ENCODE measurements at places on chromosomes 11 and 22. TPM values are rescaled to one million over a fixed set of nuclear protein-coding genes. Genes with fewer than 3 reads are reported as not detected.

GRCh38 chr11:3139086-3139440, 26.0 kb downstream of the OSBPL5 start:
- peak; percentile 71 for DNase-seq

DNA sequence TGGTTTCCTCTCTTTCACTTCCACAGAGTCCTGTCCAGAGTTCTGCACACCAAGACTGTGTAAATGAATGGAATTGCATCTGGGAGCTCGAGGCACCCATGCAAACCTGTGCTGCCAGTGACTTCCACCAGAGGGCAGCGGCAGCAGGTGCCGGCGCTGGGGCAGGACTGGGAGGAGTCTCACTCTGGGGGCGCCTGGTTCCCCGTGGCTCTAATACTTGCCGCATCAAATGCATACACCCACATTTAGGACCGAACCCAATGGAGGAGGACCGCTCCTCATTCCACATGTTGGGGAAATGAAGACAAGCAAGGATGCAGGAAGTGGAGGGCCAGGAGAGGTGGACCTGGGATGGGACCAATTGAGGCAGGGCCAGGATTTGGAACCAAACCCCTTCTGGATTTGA, 1.1 kb upstream of the CD6 start:
- DNase-seq: peak; percentile 69

GRCh38 chr11:125300791-125301218, 136.3 kb downstream of the PKNOX2 start:
- no peak for DNase-seq

GRCh38 chr11:11476499-11476898, 123.4 kb upstream of the CSNK2A3 start:
- DNase-seq: no peak

GRCh38 chr11:124190298-124191139, 7.4 kb downstream of the OR10D3 start:
- no peak for DNase-seq

DNA sequence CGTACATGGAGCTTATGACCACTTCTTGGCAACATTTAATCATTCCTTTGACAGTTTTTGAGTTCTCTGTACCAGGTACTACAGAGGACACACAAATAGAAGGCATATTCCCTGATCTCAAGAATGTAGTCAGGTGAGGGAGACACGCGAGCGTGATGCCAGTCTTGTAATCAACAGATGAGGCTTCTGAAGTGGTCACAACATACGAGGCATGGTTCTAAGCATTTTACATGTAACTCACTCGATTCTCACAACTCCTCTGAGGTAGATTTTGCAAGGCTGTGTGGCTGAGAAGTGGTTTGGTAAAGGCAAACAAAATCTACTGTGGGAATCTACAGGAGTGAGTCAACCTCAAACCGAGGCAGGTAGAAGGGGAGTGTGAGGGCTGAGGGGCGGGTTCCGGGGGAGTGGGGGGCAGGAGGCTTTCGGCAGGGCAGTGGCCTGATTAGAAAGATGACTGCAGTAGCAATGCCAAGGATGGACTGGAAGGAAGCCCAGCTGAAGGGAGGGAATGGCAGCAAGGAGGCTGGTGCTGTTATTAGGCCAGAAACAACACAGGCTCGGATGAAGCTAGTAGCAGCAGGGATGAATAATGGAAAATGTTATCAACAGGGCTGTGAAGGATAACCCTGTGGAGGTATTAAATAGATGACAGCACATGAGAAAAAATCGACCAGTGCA, 63.8 kb downstream of the ST14 start:
- DNase-seq: no peak

DNA sequence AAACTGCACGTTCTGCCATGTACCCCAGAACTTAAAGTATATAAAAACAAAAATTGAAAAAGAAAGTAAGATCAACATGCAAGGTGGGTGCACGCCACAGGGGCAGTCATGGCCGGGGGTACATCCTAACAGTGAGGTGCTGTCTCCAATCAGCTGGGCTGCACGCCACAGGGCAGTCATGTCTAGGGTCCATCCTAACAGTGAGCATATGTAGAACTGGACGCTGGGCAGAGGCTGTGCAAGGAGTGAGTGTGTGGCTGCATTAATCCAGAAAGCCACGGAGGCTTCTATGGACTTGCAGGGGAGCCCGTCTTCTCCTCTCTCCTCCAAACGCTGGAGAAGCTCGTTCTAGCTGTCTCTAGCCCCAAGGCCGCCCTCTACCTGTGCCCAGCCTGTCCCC, 1105.0 kb downstream of the BRD1 start:
- DNase-seq: no peak

DNA sequence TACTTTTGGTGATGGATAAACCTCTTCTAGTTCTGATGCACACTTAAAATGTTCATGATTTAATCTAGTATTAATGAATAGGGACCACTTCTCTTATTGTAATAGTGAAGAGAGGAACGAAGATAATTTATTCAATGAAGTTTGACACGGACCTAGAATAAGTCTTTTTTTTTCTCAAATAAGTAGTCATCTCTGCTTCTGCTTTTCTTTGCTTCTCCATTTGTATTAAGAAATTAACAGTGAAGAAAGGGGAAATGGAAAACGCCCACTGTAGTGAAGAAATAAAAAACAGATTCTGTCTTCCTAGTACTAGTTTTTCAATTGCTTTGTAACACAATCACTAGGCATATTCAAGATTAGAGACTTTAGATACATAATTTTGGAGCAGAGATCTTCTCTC, 73.0 kb downstream of the CD44 start:
- no peak for DNase-seq

DNA sequence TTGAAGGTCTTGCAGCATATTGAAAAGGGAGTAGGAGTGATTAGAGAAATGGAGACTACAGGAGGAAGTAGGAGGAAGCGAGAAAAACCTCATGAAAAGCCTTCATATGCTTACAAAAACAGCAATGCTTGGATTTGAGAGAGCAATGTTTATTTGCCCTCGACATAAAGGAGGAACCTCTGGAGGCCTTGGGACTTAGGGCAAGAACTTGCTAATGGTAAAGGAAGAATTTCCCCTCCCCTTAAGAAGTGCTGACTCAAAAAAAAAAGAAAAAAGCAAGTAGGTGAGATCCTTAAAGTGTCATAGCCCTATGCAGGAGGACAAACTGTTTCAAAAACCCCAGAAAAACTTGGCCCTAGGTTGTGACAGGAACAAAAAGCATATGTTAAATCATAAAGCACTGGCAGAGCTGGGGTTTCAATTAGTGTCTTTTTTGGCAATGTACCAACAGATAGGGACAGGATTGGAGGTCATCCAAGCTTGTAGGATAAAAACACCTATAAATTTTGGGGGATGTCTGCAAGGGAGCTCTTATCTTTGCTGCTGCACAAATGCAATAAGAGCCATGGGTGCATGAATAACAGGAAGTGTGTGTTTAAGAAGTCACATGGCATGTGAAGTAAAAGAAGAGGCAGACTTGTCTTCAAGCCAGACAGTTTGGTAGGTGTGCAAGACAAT, 4.9 kb downstream of the GLYAT start:
- no peak for DNase-seq

- DNase-seq: no peak
Measured at GRCh38 chr11:7591987-7592386, 78.2 kb downstream of the PPFIBP2 start.

- no peak for DNase-seq
Measured at GRCh38 chr11:70323806-70324205, 53.3 kb downstream of the PPFIA1 start.

DNA sequence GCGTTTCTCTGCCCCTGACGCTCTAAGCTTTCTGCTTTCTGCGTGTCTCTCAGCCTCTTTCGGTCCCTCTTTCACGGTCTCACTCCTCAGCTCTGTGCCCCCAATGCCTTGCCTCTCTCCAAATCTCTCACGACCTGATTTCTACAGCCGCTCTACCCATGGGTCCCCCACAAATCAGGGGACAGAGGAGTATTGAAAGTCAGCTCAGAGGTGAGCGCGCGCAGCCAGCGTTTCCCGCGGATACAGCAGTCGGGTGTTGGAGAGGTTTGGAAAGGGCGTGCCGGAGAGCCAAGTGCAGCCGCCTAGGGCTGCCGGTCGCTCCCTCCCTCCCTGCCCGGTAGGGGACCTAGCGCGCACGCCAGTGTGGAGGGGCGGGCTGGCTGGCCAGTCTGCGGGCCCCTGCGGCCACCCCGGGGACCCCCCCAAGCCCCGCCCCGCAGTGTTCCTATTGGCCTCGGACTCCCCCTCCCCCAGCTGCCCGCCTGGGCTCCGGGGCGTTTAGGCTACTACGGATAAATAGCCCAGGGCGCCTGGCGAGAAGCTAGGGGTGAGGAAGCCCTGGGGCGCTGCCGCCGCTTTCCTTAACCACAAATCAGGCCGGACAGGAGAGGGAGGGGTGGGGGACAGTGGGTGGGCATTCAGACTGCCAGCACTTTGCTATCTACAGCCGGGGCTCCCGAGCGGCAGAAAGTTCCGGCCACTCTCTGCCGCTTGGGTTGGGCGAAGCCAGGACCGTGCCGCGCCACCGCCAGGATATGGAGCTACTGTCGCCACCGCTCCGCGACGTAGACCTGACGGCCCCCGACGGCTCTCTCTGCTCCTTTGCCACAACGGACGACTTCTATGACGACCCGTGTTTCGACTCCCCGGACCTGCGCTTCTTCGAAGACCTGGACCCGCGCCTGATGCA, at the start of gene MYOD1:
Gene MYOD1, plus strand, starts transcription at position 544 of the 910 bp plus-strand sequence. Its CDS starts 212 bp downstream, at position 756.
- DNase-seq: no peak

DNA sequence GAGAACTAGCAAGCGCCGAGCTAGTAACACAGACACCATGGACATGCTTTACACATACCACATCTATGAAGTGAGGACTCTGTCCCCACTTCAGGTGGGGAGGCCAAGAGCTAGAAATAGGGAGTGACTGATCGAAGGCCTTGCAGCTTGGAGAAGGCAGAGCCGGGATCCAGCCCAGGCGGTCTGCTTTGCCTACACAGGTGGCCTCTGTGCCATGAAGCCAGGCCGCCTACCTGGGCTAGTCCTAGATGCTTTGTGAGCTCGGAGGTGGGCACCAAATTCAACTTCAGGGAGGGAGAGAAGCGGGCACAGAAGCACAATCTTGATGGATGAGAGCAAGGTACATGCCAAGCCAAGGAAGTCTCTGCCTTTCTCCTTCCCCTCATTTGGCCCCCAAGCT, 117.2 kb downstream of the TIMP3 start:
- no peak for DNase-seq

GRCh38 chr11:63032457-63032856, 16.8 kb upstream of the SLC22A8 start:
- no peak for DNase-seq

DNA sequence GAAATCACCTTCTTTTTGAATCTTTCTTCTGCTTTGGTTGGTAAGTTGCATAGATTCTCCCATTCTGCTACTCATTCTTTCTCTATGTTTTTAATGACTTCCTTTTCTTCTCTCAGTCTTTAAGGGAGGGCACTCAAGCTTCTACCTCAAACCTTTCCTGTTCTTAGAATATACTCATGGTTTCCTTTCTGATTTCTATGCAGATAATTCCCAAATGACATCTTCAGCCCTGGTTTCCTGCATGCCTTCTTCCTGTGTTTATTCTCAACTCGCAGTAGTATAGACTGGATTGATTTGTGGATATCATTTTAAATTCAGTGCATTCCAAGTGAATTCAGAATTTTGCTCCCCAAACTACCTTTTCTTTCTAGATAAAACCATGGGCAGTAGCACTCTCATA, 803.6 kb downstream of the METTL15 start:
- no peak for DNase-seq

PHF21B gene
- 2.9 TPM for polyA plus RNA-seq

NXPE1 gene
- polyA plus RNA-seq: not detected

APOL6 gene
- 2.0 TPM for polyA plus RNA-seq

MMP1 gene
- 1.7 TPM for polyA plus RNA-seq

ZNHIT2 gene
- polyA plus RNA-seq: 17.8 TPM
